NCI-H524 (cell line): ENCODE measurements at places on chromosomes 11 and 22.

GRCh38 chr22:45192701-45193187 is 29.0 kb downstream of the NUP50 start:
- DNase-seq = no peak

DNA sequence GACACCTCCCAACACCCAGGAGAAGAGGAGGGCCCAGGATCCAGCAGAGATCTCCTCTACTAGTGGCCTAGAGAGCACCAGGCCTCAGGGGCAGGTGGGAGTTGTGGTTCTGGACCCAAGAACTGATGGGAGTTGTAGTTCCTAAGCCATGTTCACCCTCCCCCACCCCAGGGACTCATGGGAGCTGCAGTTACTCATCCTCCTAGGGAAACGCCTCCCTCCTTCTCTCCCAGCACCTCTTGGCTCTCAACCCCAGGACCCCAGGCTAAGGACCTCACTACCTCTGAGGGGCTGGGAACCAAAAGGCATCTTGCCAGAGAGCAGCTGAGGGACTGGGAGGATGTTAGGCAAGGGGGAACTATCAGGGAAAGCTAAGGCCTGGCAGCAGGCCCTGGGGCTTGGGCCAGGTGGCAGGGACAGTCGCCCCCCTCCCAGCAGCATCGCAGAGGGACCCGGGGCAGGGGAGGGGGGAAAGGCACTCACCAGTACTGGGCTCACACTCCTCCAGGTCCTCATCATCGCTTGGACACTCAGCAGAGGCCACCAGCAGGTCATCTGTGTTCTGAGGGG is 28.9 kb downstream of the SLC22A12 start:
- DNase-seq = no peak

GRCh38 chr11:134252346-134253187 is 585 bp downstream of the THYN1 start:
- no peak for DNase-seq

DNA sequence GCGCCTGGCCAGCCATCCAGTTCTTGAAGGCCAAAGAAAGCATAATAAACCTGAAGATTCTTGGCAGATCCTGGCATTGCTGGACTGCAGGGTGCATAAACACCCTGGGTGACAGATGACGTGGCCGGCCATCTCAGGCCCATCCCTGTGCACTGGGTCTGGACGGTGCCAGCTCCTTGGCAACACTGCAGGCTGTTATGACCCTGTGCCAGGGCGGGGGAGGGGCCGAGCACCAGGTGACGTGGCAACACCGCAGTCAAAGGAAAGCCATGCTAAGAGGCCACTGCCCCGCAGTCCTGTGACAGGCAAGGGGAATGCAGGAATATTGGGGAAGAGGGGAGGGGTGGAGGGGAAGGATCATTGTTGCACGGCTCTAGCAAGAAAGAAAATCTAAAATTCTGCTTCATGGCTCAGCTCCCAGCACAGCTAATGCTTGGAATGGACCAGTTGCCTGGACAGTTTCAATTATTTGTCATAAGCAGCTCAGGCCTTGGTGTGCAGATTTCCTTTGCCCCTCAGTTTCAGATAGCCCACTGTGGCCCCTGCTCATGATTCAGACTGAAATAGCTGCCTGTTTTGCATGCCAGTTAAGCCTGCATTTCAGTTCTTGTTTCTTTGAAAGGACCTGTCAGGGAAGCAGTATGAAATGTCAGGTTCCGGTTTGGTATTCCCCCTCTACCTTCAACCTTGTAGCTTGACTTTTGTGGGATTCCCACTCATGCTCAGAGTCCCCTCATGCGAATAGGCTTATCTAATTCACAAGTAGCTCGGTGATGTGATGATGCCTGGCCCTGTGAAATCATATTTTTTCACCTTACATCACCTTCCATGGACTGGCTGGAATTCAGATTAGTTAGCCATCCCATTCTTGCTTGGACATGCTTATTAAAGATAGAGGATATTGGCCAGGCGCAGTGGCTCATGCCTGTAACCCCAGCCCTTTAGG is 29.7 kb upstream of the DDX6 start:
- DNase-seq = no peak

GRCh38 chr11:44944853-44945235 is 5.8 kb downstream of the TP53I11 start:
- DNase-seq = peak; percentile 43

GRCh38 chr22:44200855-44201550 is 20.3 kb downstream of the PARVG start:
- no peak for DNase-seq

DNA sequence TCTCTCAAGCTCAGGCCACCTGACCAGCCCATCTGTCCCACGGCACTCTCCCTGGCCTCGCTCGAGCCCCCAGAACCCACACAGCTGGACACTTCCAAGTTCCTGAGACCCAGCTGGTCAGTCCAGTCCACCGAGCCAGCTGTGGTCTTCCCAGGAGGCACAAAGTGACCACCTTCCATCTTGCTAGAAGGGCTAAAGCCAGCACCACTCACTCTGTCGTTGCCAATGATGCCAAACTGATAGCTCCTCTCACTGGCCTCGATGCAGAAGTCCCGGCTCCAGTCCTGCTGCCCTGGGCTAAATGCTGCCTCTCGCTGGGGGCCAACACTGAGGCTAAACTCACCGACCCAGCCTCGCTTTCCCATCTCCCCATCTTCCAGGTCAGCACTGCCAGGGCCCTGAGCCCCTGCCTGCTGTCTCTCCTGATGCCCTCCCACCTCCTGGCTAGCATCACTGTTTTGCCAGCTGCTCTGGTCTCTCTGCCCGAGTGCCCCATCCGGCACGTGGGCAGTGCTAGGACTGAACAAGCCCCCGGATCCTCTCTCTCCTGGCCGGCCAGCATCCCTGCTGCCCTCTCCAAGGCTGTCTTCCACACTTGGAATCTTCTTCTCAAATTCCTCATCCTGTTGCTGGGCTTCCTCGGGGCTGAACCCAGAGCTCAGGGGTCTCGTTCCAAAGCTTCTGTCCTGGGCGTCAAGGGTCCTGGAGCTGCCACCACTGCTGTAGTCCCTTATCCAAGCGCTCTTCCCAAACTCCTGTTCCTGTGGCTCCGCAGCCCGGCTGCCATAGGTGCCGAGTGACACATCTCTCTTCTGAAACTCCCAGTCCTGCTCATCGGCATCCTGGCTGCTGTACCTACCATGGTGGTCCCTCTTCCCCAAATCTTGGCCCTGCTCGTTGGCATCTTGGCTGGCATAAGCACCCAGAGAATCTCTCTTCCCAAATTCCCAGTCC is 15.4 kb downstream of the TNKS1BP1 start:
- DNase-seq = no peak

GRCh38 chr11:1389932-1390568 is at the start of gene BRSK2:
BRSK2 (plus strand) TSS chr11:1389934; CDS start chr11:1390285, 351 bp downstream.
- no peak for DNase-seq

DNA sequence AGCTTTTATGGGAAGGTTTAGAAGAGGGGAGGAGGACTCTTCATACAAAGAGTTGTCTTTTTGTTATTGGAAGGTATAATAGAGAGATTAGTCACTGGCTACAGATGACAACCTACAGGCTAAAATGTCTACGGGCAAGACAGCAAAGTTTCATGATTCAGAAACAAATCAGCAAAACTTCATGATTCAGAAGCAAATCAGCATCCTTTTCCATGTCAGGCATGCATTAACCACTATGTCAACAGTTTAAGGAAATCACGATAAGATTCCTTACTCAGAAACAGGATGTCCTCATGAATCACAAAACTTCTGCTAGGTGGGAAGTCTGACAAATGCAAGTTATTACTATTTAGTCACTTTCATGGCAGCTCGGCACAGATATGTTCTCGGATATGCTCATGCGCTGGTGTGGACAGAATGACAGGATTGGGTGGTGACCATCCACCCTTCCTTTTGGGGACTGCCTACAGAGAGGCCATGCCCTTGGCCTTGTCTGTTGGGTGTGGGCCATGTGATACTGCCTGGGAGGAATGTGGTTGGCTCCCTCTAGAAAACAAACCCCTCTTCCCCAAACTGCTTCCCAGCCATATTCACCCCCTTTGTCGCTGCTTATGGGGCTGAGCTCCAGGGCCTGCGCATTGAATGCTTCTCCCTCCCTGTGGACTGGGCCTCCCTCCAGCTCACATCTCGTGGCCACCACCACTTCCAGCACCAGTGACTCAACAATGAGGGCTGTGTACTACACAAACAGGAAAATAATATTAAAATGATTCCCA is 10.1 kb downstream of the C11orf91 start:
- no peak for DNase-seq
